Stimulated activated CD8-positive, alpha-beta memory T cell treated with anti-CD3 and anti-CD28 coated beads, Interleukin-15, amount 100 ng/mL, for 1 hour (primary cell): ENCODE measurements at places on chromosomes 5 and 9.

DNA sequence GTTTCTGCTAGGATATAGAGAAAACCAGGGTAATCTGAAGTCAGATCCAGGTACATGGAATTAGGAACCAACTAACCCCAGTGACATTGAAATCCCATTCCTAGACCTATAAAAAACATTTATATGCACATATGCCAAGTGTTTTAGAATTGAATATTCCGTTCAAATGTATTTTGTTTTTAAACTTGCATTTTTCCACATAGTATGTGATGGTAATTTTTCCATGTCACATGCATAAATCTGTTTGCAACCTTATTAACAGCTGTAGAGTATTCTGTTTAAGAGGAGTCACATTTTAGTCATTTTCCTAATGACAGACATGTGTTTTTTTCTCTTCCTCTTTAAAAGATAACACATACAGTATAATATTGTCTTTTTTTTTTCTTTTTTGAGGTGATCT is 50.2 kb downstream of the FOCAD start:
- DNase-seq = no peak

DNA sequence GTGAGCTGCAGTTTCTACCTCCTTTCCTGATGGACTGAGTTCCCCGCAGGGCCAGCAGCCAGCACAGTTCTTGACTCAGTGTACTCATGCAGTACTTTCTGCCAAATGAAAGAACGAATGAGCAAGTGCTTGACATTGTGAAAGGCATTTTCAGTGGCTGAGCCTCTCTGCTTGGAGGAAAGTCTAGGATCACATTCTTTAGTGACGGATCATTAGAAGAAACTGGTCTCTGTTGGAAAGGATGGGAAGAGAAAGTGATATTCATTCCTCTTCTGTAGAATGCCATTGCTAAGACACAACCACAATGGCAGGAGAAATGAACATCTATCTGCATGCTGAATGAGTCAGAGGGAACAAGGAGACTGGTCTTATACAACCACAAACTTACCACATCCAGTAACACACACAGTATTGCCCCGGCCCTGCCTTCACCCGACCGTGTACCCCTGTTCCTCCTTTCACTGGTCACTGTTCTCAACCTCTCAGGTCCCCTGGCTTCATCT is 206.9 kb downstream of the CRB2 start:
- no peak for DNase-seq

- DNase-seq = no peak
Observed at GRCh38 chr5:38292228-38292627, 33.9 kb downstream of the EGFLAM start.

- DNase-seq = no peak
Observed at GRCh38 chr5:22928821-22929482, 75.8 kb upstream of the CDH12 start.

- DNase-seq = no peak
Observed at GRCh38 chr5:14270209-14270702, 127.1 kb downstream of the TRIO start.

- no peak for DNase-seq
Observed at GRCh38 chr5:149883550-149883949, 61.0 kb downstream of the PDE6A start.

DNA sequence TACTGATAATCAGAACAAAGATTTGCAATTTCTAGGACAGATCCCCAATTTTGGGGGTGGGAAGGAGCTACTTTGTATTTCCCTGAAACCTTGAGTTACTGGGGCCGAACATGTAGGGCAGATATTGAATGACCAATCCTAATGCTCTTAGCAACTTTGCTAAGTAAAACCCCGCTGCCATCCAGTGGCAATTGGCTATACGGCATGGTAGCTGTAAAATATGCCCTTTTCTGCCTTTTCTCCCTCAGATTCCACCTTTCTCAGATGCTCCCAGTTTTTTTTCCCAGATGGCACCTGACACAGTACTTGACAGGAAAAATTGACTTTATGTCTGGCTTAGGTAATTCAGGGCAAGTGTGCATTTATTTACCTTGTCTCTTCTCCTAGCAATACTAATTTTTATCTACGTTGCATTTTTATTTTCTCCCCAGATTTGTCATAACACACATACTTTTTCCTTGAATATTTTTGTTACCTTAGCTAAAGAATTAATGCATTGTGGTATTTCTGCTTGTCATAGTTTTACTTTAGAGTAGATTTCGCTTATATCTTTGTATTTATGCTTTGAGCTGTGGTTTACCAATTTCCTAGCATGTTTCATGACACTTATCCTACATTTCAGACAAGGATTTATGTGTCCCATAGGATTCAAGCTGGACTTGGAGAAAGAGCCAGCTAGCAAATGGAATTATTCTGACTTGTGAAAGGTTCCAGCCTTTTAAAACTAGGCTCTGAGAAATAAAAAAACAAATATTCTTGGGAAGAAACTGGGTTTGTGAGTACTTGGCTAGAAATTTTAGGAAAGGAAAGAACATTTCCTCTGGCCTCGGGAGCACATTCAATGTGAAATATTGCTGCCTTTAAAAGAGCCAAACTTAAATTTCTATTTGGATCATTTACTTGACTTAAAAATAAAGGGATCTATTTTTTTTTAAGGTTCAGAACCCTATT is 37.4 kb downstream of the PIK3R1 start:
- DNase-seq = no peak

DNA sequence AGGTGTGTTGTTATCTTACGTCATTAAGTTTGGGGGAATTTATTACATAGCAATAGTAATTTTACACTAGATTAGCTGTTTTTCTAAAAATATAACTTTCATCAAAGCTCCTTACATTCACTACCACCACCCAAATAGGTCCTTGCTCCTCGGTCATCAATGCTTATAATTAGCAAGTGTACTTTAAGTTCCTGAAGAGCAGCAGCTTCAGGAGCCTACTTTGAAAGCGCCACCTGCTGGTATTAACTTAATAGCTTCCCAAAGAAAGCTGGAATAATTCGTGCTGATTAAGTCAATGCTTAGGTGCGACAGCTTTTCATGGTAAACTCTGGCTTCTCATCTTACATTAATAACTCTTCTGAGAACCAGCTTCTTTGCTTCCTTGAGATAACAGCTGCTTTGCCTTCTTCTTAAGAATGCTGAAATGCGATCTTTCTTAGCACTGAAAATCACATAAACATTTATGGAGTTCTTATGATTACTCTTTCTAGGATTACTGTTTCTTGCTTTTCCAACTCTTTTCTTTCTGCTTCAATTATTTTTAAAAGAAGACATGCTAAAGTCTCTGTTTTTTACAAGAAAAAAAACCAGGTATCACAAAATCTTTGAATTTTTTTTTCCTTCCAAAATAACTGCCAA is 10.0 kb upstream of the C5 start:
- no peak for DNase-seq

GRCh38 chr9:76905791-76906646 is at the start of gene PRUNE2:
Gene PRUNE2 (minus strand): TSS chr9:76906114. CDS start chr9:76905963, 151 bp downstream.
- DNase-seq = no peak

DNA sequence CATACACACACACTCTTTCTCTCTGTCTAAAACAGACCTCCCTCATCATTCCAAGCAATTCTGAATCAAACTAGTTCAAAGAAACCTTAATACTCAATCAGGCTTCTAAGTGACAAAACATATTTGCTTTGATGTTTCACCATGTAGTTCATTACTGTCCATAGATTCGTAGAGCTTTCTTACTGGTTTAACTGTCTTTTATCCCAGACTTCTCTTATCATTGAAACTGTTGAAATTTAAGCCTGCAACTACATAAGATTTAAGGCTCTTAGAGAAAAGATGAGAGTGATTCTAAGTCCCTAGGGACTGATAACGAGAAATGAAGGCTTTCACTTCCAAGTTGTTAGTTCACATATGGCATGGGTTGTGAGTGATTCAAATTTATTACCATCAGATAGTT is 11.0 kb upstream of the PLAC8L1 start:
- no peak for DNase-seq

- no peak for DNase-seq
Observed at GRCh38 chr5:94433397-94434163, 184.8 kb downstream of the KIAA0825 start.

GRCh38 chr5:74390822-74391221 is 249.7 kb downstream of the ENC1 start:
- no peak for DNase-seq

GRCh38 chr9:112872019-112872418 is 18.7 kb downstream of the SLC46A2 start:
- no peak for DNase-seq

GRCh38 chr9:134224127-134224526 is 59.8 kb upstream of the RNU6ATAC start:
- no peak for DNase-seq

DNA sequence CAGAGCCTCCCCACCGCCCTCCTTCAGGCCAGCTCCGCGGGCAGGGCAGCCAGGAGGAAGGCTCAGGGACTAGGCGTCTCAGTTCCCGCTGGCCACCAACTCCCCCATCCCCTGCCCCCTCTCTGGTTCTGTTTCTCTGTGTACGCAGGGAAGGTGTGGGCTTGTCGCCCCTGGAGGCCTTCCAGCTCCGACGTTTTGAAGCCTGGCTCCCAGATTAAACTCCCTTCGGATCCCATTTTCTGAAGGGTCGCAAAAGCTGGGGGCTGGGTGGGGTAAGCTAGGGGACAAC is 346 bp downstream of the ATOX1 start:
- no peak for DNase-seq

GRCh38 chr5:120535900-120536299 is 71.8 kb downstream of the PRR16 start:
- DNase-seq = no peak

- DNase-seq = peak; percentile 79
Observed at GRCh38 chr9:128786681-128787601, at the start of gene TBC1D13. Gene TBC1D13 (plus strand): TSS chr9:128787253. CDS start chr9:128787354, 101 bp downstream.

GRCh38 chr5:77032635-77033034 is 2.4 kb downstream of the AGGF1 start:
- no peak for DNase-seq

- no peak for DNase-seq
Observed at GRCh38 chr9:124054582-124055227, 43.1 kb downstream of the LHX2 start.

GRCh38 chr9:73260506-73260905 is 108.8 kb downstream of the ANXA1 start:
- no peak for DNase-seq

DNA sequence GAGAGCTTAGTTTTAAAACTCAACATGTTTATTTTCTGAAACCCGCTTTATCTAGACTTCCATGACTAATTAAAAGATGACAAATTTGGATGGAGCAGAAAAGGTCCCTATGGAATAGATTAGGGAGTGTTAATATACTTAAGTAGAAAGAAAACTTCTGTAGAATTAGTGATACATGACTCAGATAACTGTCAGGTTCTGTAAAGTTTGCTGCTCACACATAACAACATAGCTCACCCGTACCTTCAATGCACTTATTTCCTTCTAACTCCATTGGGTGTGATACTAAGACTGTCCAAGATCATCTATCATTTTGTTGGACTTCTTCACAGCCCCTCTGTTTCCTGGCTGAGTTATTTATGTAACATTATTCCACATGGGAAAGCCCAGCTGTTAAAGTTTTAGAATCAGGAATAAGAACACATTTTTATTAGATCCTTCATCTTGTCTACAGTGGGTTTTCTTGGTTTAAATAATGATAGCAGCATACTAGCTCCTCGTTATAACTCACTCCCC is 27.8 kb downstream of the TMEM167A start:
- no peak for DNase-seq

GRCh38 chr5:116320486-116320885 is 235.7 kb downstream of the COMMD10 start:
- no peak for DNase-seq

GRCh38 chr9:115466756-115467155 is 348.8 kb upstream of the TNC start:
- DNase-seq = no peak

GRCh38 chr9:450561-450960 is 235.9 kb downstream of the DOCK8 start:
- no peak for DNase-seq

DNA sequence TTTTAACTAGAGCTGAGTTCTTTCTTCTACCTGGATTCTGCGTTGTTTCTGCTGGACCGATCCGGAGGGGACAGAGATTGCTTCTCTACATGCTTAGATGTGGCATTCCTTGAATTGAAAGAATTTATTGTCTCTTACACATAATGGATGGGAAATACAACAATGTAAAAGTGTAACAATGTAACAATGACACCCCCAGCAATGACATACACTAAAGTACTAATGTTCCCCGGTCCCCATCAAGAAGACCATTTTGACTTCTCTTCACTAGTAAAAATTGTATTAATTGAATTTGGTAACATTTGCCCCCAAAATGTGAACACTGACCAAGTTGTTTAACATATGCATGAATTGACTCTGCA is 760.2 kb downstream of the TAF11L14 start:
- DNase-seq = no peak

DNA sequence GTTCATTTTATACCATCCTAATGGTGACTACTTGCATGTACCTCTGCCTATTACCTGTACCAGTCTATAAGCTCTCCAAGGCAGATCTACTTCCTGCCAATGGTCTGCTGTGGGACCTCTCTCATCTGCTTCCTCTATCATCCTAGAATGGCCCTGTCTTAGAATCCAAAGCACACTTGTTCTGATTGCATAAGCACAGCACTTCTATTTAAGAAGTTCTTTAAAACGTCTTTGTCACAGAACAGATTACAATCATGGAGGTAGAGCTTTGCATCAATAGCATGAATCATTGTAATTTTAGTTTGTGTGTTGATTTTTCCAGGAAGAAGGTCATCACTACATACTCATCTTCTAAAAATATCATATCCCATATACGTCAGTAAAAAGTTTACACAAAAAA is 131.8 kb upstream of the ACOT12 start:
- no peak for DNase-seq

- DNase-seq = no peak
Observed at GRCh38 chr5:105812304-105812703, 1858.4 kb downstream of the EFNA5 start.

DNA sequence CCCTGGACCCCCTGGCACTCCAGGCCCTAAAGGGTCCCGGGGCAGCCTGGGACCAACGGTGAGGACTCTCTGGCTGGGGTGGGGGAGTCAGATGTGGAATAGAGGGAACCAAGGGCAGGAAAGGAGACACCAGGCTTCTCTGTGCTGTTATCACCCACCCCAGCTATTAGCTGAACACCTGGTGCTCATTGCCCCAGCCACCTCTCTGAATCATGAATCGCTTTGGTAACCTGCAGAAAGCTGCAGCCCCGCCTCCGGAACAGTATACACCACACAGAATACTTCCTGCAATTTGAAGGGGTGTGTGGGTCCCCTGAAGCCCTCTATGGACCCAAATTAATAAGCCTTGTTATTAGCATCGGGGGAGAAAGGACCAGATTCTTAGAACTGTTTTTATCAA is 40.4 kb upstream of the ORM1 start:
- no peak for DNase-seq

DNA sequence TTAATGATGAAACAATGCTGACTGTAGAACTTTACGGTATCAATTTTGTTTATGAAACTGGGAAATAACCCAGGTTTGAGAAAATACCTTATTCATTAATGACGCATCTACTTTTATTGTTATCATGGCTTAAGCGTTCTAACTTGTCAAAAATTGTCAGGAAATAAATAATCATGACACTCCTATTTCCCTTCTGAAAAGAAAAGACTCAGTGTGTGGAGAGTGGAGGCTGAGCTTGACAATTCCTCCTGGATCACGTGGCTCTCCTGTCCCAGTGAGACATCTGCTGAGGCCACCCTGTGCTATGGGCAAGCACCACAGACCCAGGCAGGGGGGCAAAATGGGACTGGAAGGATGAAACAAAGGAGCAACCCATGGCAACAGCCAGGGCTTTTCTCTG is 466.4 kb downstream of the ZNF608 start:
- no peak for DNase-seq

- no peak for DNase-seq
Observed at GRCh38 chr5:172104801-172105701, 83.0 kb downstream of the STK10 start.

GRCh38 chr5:146098047-146098446 is 7.3 kb downstream of the PLAC8L1 start:
- DNase-seq = no peak

GRCh38 chr9:89405826-89406225 is 87.5 kb downstream of the SECISBP2 start:
- no peak for DNase-seq
